Stimulated activated CD8-positive, alpha-beta memory T cell treated with anti-CD3 and anti-CD28 coated beads, Interleukin-4, amount 100 ng/mL, for 1 hour (primary cell): ENCODE measurements at places on chromosomes 11 and 22.

GRCh38 chr11:39571081-39571480 is 1888.4 kb downstream of the LRRC4C start:
- no peak for DNase-seq

GRCh38 chr11:68043349-68044144 is 4.7 kb downstream of the TCIRG1 start:
- DNase-seq: no peak

DNA sequence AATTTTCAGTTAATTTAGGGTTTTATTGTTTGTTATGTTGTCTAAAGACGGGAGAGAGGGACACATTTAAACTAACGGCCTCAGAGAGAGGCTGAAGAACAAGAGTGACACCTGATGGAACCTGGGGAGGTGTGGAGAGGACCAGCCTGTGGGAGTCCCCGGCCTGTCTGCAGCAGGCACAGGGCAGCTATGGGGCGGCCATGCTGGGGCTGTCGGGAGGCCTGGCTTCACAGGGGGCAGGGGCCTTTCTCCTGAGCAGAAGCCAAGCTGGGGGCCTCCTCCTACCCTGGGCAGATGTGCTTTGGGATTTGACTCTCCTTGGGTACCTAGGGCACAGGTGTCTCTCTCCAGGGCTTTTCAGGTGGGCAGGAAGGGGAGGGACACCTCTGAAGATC is 21.9 kb downstream of the RELT start:
- no peak for DNase-seq

DNA sequence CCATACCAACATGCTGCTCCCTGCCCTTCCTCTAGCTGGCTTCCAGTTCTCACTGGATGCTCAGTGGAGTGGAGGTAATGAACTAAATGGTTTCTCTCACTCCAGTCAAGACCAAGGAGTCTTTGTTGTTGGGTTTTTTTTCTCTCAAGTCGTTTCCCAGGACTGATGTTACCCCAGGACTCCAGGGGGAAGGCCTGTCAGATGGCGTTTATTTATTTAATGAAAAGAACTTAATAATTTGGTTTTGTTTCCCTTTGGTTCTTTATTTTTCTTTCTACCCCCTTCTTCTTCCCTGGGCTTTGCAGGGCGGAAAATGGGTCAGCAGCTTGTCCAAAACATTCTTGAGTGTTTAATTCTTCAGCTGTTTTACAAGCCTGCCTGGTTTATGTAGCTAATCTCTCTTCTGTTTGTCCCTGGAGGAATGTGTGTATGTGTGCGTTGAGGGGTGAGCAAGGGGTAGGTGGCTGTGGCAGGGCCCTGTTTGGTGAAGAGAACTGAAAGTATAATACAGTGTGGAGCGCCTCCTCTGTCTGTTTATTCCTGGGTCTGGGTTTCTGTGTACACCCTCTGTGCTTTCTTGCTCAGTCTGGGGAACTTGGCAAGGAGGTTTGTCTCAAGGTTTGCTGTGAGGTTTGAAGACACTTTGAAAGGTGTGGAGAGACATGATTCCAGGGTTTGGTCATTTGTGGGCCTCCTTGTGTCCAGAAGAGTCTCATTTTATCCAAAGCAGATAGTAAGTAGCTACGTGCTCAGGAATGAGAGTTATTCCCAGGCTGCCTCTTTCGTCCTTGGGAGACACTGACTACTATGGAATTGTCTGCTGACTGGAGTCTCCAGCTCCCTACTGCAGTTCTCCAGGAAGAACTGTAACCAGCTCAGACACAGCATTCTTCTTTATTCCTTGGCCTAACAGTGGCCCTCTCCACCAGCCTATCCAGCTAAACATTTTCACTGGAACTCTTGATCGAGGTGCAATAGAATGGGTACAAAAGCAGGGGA is 175.5 kb downstream of the ADAMTS15 start:
- DNase-seq: no peak

DNA sequence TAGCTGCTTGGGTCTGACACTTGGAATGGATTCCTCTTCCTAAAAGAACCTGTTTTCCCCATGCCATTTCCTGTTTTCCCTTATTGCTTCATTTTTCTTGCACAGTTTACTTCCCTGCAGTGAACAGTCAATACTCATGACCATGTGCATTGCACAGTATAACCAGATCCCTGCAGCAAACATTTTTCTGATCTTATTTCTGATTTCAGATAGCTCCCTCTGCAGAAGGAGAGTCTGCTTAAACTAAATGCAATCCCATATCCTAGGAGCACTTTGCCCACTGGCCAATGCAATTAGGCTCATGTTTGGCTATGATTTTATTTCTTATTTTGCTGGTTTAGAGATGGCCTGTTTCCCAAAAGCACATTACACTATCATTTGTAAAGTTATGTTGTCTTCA is 96.7 kb upstream of the CD44 start:
- no peak for DNase-seq

DNA sequence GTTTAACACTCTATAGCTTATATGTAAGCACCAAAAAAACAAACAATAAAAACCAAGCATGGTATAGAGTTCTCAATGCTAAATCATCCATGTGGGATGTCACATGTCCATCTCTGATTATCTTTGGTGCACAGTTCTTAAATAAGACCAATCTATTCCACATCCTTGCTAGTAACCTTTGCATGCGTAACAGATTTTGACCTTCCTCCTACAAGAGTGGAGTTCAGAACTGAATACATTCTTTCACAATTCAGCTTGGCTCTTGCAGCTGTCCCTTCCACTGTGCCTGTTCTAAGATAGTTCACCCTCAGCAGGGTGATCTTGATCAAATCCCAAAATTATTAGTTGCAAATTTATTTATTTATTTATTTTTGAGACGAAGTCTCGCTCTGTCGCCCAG is 21.1 kb downstream of the PRR14L start:
- DNase-seq: no peak

DNA sequence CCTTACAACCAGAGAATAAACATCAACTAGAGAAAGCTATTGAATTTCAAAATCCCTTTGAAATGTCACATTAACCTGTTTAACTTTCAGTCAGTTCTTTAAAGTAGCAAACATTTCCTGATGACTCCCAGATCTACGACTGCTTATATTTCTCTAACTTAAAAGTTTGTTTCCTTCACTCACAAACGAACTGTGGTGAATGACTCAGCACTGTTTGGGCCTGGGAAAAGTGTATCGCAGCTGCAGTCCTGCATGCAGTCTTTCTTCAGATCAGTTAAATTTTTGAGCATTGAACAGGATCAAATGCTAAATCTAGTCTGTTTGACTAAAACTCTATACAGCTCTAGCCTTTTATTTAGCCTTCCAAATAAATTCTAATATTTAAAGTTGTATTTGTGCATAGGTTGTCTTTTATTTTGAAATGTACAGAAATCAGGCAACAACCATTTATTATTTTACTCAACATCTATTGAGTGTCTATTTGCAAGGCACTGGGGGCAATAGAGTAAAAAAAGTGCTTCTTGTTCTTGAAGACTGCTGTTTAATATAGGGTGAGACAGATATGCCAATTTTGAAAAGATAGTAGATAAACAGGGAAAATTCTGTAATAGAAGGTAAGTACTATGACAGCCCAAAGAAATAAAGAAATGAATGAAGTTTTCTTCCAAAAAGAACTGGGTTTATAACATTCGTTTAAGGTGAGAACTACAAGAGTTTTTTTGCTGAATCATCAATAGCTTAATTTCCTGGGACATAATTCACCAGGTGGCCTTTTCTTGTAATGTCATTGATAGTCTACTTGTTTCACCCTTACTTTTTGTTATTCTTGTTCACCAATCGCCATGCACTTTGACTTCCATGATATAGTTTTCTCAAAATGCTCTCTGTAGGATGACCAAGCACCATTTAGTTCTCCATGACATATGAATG is 235.4 kb downstream of the METTL15 start:
- DNase-seq: no peak

DNA sequence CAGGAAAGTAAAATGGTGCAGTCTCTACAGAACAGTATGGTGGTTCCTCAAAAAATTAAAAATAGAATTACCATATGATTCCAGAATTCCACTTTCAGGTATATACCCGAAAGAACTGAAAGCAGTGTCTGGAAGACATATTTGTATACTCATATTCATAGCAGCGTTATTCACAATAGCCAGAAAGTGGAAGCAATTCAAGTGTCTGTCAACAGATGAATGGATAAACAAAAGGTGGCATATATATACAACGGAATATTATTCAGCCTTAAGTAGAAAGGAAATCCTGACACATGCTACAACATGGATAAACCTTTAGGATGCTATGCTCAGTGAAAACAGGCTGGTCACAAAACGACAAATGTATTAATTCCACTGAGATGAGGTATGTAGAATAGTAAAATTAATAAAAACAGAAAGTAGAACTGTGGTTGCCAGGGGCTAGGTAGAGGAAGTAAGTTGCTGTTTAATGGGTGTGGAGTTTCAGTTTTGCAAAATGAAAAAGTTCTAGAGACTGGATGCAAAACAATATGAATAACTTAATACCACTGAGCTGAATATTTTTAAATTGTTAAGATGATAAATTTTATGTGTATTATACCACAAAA is 14.5 kb downstream of the SAA1 start:
- DNase-seq: no peak
